ENCODE measurements at places on chromosomes 11 and 22.

- DNase-seq: no peak
Observed at GRCh38 chr11:2573240-2574042, 126.4 kb downstream of the KCNQ1OT1 start.

GRCh38 chr11:64638018-64638665 is 47.1 kb downstream of the SLC22A12 start:
- DNase-seq: no peak

DNA sequence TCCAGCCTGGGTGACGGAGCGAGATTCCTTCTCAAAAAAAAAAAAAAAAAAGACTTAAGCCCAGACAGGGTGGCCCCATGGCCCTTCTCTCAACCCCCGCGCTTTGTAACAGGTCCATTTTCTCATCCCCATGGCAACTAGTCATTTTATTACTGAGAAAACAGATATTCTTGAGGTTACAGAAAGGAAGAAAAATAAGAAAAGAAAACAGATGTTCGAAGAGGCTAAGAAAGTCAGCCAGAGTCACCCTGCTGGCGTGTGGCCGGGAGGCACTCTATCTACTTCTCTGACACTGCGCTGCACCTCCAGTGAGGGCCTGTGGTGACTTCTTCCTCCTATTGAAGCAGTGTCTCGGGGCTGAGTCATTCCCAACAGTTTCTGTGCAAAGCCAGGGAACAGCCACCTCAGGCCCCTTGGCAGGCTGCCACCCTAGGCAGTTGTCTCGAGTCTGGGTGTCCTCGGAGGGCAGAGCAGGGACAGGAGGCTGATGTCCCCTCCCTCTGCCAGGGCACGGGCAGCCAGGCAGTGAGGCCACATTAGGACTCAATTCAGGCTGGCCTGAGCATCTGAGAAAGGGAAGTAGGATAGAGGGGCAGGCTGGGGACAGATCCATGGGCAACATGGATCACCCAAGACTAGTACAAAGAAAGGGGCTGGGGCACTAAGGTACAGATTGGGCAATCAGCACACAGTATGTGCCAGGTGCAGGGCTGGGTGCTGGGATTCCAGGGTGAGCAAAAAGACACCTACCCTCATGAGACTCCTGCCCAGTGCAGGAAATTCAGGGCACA is 16.4 kb upstream of the SYVN1 start:
- peak; percentile 98 for DNase-seq

DNA sequence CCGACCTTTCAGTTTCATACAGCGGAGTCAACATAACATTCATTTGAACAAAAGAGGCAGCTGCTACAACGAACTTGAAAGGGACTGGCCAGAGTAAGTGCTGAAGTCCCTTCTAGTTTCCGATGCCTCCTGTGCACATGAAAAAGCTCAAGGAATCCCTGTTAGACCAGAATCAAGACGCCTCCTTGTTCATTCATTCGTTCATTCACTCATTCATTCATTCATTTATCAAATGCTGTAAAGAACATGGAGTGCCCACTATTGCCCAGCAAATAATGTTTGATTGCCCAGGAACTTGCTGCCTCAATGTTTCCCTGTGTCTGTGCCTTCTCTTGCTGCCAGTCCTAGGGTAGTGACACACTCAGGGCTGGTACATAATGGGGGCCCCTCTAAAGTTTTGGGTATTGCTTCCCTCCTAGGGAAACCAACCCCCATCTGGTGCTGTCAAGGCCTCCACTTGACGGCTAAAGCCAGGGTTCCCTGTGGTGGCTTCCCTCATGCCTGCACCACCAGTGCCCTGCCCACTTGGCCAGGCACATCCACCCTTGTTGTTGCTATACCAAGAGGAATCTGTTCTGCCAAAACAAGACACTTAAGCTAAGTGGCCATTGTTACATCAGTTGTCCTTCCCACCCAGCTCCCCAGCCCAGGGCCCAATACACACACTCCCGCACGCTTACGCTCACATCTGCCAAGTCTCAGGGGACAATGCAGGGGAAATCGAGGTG is 3.8 kb downstream of the TMPRSS13 start:
- DNase-seq: no peak

- DNase-seq: peak; percentile 86
Observed at GRCh38 chr11:86162239-86162638, 82.3 kb upstream of the EED start.

DNA sequence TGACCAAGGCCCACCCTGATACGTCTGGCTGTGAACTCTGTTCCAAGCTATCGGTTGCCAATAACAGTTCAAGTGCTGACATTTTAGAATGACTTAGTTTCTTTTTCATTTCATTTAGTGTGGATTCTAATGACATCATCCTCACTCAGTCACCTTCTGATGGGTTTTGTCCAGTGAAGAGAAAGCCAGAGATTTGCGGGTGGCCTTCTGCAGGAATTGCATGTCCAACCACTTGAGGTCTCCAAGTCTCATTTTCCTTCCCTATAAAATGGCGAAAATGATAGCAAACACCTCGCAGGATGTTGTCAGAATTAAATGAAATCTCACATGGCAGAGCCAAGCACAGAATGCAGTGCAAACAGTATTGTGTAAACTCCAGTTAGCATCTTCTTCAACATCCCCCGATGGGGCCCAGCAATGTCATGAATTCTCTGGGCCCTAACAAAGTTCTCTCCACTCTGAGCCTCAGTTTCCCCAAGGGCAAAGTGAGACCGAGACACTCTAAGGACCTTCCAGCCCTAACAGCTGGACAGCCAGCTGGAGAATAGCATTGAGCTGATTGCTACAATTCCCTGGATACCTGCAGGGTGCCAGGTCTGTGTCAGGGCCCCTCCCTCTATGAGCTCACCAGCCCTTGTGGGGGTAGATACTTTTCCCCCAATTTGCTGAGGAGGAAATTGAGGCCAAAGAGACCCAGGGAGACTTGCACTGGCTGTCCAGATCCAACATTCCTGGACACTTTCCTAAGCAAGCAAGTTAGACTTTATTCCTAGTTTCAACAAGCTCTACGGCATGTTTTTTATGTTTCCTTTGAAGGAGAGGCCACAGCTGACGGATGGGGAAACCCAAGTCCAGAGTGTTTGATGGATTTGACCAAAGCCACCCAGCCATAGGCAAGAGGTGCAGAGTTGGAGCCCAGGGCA is 286.7 kb downstream of the MN1 start:
- DNase-seq: peak; percentile 23

- no peak for DNase-seq
Observed at GRCh38 chr11:93840981-93841380, 9.4 kb downstream of the VSTM5 start.

GRCh38 chr11:88629496-88629895 is 292.0 kb upstream of the CTSC start:
- DNase-seq: peak; percentile 7

GRCh38 chr11:23079382-23079813 is 219.1 kb upstream of the CCDC179 start:
- peak; percentile 65 for DNase-seq

DNA sequence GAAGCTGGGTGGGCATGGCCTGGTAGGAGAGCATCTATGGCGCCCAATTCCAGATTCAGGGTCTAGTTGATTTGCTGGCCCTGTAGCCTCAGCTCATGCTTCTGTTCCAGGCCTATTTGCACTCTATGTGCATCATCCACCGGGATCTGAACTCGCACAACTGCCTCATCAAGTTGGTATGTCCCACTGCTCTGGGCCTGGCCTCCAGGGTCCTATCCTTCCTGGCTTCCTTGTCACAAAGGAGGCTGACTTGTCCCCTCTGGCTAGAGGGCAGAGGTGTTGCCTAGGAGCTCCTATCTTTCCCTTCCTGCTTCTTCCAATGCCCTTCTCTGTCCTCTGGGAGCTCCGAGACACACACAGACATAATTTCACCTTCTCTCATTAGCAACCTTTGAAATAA is 21.3 kb downstream of the PIK3IP1 start:
- no peak for DNase-seq

DNA sequence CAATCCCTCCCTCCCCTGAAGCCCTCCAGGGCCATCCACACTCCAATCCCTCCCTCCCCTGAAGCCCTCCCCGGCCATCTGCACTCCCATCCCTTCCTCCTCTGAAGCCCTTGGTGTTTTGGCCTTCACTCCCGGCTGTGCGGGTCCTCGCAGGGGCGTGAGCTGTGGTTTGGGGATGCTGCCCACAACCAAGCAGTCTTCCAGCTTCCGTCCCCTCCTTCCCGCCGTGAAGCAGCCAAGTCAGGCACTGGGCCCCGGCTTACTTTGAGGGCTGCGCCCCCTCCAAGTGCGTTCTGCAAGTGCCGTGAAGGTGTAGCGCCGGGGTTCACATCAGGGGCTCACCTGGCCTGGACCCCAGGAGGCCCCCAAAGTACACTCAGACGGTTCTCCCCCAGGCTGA is 335.9 kb downstream of the BRD1 start:
- DNase-seq: no peak

DNA sequence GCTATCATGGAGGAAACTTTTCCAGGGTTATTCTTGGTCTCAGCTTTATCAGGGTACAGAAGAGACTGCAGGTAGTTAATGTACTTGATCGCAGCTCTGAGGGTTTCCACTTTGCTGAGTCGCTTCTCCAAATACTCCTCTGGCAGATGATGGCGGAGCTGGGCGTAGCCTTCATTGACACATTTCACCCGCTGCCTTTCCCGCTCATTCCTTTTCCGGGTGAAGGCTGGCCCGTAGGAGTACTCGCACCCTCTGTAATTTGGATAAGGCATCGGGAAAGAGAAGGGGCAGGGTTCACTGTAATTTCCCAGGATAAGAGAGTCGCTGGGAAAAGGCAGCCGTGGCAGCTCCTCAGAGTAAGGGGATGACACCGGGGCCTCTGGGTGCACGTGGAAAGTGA is 4.9 kb upstream of the C11orf16 start:
- DNase-seq: no peak

- DNase-seq: no peak
Observed at GRCh38 chr22:37390075-37390474, 37.2 kb downstream of the ELFN2 start.

GRCh38 chr11:7019500-7020182 is 505 bp downstream of the ZNF214 start:
- peak; percentile 15 for DNase-seq

DNA sequence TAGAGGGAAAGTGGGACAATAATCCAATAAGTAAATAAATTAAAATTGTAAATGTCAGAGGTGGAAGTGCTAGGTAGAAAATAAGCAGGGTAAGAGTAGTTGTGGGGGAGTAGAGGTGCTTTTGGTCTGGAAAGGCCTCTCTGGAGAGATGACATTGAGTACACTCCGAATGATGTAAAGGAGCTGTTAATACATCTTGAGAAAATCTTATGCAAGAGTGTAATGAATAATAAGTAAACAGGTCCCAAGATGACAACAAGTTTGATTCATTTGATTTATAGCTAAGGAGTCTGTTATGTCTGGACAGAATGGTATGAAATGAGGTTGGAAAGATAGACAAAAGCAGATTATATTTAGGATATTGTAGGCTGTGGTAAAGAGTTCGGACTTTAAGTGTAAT is 87.5 kb downstream of the TMEM135 start:
- no peak for DNase-seq

DNA sequence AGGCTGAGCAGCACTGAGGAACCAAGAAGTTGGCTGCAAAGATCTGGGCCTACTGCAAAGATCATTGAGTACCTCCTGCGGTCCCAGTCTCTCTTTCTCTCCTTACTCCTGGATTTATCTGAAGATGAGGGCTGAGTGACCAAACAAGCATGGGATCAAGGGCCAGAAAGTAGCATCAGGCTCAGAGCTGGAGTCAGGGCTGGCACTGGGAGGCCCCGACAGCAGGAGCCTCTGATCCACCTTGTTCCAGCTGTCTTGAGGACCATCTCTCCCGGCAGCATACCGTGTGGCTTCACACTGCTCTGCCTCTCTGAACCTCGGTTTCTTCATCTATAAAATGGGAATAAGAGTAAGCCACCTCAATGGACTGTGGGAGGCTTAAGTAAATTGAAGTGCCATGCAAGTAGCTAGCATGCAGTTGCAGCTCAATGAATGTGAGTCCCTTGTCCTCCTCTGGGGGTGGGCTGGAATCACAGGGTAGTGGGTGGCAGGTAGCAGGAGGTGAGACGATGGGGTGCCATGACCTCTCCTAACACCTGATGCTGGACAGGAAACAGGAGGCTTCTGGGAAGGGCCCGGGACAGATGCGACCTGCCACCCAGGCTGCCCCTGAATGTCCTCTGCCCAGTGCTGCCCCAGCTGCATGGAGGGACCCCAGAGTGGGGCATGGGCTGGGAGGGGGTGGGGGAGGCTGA is 52.5 kb upstream of the PRDM11 start:
- DNase-seq: no peak

DNA sequence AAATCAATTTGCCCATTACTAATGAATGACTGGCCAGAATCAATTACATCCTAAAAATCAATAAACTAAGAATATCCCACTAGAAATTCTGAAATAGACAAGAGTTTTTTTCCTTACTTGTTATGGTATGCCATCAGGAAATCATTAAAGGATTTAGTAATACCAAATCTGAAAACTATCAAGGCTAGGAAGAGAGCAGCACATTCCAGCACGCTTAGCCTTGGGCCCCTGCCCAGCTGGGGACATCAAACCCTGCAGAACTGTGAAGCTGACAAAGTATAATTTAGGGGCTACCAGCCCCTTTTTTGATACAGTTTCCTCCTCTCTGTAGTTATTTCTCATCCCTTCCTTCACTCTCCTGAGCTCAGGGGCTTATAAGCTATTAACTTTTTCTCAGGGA is 247.8 kb upstream of the ZC3H12C start:
- DNase-seq: peak; percentile 45

- peak; percentile 6 for DNase-seq
Observed at GRCh38 chr11:65213322-65214211, 31.8 kb downstream of the CAPN1 start.

- peak; percentile 91 for DNase-seq
Observed at GRCh38 chr11:36034551-36035331, 90.9 kb downstream of the LDLRAD3 start.

DNA sequence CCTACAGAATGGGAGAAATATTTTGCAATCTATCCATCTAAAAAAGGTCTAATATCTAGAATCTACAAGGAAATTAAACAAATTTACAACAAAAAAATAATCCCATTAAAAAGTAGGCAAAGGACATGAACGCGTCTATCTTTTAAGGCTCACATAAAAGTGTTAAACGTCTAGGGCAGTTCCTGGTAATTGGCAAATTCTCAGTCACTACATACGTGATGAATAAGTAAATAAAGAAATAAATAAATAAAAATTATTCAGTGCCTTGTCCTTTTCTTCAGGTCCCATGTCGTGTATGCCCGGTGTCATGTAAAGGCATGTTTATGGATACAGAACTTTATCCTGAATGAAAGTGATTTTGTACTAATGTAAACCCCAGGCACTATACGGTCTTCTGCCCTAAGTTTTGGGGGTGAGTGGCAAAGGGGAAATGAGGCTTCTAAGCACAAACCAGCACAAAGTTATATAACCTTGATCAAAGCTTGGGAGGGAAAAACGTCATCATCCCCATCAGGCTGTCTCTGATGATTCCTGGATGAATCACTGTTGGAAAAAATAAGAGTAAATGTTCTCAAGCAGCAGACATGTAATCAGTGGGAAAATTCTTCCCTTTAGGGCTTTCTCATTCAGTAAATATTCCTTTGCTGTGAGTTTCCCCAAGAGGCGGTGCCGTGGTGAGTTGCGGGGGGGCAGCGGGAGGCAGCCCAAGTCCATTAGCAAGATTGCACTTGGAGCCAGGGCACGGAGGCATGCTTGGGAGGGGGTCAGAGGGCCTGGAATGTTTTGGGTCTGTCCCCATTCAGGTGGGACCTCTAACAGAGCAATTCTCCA is 30.4 kb upstream of the MICAL2 start:
- DNase-seq: peak; percentile 99
